Naive thymus-derived CD8-positive, alpha-beta T cell (primary cell): ENCODE measurements at places on chromosomes 5 and 9.

DNA sequence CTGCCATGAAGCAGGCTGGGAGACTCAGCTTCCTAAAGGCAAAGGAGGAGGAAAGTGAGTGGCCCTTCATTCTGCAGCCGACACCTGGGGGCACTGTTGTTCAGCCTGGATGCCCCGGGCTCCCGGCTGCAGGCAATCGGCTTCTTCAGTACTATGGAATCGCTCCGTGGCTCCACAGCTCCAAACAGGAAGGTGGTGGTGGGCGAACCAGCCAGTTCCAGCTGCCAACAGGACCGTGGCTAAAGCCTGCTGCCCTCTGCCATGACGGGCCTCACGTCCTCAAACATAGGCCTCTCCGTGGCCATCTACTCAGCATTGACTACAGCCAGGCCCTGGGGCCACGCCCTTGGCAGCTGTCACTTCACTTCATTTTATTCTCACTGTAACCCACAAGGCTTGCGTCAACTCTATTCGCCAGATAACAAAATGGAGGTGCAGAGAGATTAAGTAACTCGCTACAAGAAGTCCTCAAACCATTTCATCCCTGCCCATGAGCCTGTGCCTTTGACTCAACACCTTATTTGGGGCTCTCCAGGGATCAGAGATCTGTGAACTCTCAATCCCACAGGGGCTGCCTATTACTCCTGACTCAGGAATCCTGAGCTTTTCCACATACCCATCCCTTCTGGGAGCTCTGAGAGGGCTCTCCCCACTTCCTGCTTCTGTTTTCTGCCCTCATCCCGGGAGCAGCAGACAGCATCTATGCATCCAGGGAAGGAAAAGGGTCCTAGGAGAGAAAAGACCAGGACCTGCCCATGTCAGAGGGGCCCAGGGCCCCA lies 38.0 kb downstream of the PAX5 start:
- DNase-seq: peak; percentile 35

DNA sequence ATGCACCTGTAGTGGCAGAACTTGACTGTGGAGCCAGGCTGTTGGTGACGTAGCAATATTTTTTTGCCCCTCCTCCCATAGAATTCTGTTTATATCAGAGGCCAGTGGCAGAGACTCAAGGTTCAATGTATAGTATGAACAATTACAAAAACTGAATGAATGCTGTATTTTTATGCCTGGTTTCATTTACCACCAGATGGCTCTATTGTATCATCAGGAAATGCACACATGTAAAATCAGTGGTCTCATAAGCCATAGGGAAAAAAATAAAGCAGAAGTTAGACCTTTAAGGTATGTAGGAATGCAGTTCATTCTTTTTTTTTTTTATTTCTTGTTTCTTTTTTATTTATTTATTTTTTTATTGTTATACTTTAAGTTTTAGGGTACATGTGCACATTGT lies 43.6 kb downstream of the CCDC192 start:
- no peak for DNase-seq

DNA sequence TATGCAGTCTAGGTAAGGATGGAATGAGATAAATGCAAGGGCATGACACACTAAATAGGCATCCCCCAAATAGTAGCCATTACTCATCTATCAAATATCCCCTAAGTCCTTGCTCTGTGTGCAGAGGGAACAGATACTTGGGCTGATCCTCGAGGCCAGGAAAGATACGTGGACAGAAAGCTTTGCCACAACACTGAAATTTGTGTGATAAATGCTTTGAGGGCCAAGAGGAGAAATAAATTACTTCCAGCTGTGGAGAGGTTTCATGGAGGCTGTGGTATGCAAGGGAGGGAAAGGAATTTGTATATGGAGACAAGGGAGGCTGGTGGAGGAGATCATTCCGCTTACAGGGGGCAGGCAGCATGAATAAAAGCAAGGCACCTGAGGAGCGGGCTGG lies 18.5 kb downstream of the ATOX1 start:
- DNase-seq: no peak

GRCh38 chr9:133979921-133980863 lies 11.9 kb downstream of the VAV2 start:
- no peak for DNase-seq

DNA sequence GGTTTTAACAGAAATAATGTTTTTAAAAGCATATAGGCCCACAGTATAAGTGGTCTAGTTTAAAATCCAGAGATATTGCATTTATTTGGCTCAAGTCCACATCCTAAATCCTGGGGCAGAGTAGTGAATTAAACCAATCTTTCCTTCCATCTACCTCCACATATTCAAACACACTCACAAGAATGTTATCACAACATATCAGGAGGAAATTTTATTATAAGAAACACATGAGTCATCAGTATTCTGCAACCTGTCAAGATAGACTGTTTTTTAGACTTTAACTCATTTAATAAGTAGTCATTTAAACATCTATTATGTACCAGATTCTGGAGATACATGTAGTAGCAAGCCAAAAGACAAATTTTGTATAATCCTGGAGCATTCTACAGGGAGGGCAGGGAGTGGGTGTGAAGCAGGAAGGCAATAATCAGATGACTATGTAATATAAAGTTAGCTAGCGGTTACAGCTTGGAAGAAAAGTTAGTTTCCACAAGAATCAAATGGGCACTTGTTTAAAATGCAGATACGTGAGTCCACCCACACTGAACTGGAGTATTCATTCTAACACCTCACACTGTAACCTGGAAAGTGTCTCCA lies 187.3 kb upstream of the PIK3R1 start:
- DNase-seq: no peak

- DNase-seq: peak; percentile 71
These were observed 493 bp downstream of the PRXL2C start for GRCh38 chr9:96654450-96655197.

- DNase-seq: no peak
These were observed 37.5 kb upstream of the PTGS1 start for GRCh38 chr9:122333169-122333808.
